ENCODE measurements at places on chromosomes 4 and X.

GRCh38 chr4:30875658-30876269 lies 155.6 kb downstream of the PCDH7 start:
- DNase-seq, result no peak

- no peak for DNase-seq
Observed at GRCh38 chrX:49286581-49286980, 16.9 kb upstream of the GAGE10 start.

- DNase-seq, result no peak
Observed at GRCh38 chr4:103400405-103400804, 202.3 kb upstream of the CENPE start.

GRCh38 chr4:58301376-58301999 lies 1191.3 kb upstream of the IGFBP7 start:
- DNase-seq, result no peak

All from DMS79 treated with DMSO at 0.1 percent for 48 hours (cell line).